Heart right ventricle (tissue), 16 donors: ENCODE measurements at places on chromosomes 5 and 9. TPM values are rescaled to one million over a fixed set of nuclear protein-coding genes. Genes with fewer than 3 reads are reported as not detected.

DNA sequence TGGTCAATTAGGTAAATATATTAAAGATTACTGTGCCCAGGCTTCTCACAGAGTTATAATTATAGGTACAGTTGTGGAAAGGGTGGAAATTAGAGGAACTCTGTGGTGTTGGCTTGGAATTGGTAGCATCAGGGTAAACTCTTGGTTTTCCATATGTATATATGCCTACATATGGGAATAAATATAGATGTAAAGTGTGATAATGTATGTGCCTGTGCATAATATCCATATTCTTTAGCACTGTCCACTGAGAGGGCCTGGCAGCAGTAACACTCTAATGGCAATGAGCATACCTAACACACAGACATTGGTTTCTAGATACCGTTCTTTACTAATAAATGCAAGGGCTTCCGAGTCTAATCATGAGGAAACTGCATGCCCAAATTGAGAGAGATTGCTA lies 4.0 kb upstream of the PTPDC1 start:
- no peaks in the 10 kb centered on the region for H3K27me3 ChIP-seq
- peaks cover 20% of the 10 kb centered on the region for H3K4me1 ChIP-seq
- no peak for DNase-seq
- H3K4me3 ChIP-seq: no peak overlapping the region

DNA sequence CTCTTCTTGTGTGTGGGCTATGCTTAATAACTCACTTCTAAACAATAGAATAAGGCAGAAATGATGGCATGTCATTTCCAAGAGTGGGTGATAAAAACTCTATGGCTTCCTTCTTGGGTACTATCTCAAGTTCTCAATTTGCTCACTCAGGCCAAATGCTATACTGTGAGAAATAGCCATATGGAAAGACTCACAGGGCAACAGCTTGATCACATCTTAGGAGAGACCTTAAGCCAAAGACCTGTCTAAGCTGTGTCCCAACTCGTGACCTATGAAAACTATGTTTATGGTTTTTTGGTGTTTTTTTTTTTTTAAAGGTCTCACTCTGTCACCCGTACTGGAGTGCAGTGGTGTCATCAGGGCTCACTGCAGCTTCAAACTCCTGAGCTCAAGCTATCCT lies 2.1 kb upstream of the UIMC1 start:
- H3K36me3 ChIP-seq: no peaks in the 10 kb centered on the region
- no peaks in the 10 kb centered on the region for H3K27me3 ChIP-seq
- H3K4me3 ChIP-seq: no peak overlapping the region
- H3K27ac ChIP-seq: no peak overlapping the region

DOCK2 gene
- 1.6 TPM for total RNA-seq

CDHR2 gene
- total RNA-seq: not detected

ANP32B gene
- total RNA-seq: 54.1 TPM

PARP8 gene
- total RNA-seq: 5.3 TPM
